Inflammatory macrophage treated with lipopolysaccharide for 4 hours (primary cell): ENCODE measurements at places on chromosomes 6 and 20.
A peak's percentile ranks its signal among the peaks of the same experiment; 100 is the strongest.

GRCh38 chr20:20461551-20461950 is 93.6 kb downstream of the INSM1 start:
- no peak for DNase-seq

- no peak for DNase-seq
These were observed 39.0 kb upstream of the AAR2 start for GRCh38 chr20:36197271-36197670.

GRCh38 chr6:4023240-4023639 is 55.7 kb downstream of the FAM217A start:
- peak; percentile 76 for DNase-seq

- no peak for DNase-seq
These were observed 7.8 kb upstream of the PNISR start for GRCh38 chr6:99432877-99433276.

DNA sequence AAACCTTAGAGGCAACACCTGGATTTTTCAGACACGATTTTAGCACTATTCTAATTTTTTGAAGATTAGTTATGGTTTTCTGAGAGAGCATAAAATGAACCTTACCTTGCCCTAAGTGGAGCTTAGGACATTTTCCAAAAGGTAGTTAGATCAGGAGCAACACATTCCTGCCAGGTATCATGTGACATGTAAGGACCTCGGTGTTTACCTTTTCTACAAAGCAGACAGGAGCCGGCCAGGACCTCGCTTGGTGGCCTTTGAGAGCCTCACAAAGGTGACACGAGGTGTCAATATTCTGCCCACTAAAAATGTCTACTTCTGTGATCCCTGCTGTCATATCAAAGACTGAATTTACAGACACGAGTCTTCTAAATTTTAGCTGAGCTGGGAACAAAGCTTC is 174.9 kb downstream of the SMOC2 start:
- no peak for DNase-seq

- no peak for DNase-seq
These were observed 7.6 kb downstream of the CEBPB start for GRCh38 chr20:50198180-50198666.

DNA sequence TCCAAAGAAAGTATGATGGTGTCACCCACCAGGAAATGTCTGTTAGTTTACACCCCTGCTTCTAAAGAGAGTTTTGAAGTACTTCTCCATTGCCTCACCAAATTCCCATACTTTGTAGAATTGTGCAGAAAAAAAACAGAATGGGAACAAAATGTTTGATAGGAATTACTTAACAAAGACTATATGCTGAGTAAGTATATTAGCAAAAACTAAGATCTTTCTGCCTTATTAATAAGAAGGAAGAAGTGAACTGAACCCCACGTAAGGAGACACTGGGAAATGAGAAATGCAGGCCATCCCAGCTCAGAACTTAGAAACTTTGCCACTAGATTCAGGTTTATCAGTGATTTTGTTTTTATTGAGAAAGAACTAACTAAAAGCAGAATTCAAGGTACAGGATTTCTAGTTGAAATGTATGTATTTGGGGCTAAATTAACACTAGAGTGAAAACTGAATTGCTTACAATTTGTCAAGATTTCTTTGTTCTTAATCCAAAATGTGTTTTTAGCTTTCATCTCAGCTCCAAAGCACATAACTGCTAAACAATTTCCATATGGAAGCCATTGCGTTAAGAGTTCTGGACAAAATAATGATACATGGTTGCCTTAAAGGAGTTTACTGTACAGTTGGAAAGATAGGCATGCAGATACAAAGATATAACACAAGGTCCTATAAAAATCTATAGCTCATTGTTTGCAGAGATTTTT is 102.7 kb upstream of the BMP5 start:
- no peak for DNase-seq

- no peak for DNase-seq
These were observed 27.9 kb upstream of the KIF6 start for GRCh38 chr6:39752835-39753724.

GRCh38 chr20:37355252-37356180 is 9.6 kb downstream of the SRC start:
- DNase-seq: no peak

DNA sequence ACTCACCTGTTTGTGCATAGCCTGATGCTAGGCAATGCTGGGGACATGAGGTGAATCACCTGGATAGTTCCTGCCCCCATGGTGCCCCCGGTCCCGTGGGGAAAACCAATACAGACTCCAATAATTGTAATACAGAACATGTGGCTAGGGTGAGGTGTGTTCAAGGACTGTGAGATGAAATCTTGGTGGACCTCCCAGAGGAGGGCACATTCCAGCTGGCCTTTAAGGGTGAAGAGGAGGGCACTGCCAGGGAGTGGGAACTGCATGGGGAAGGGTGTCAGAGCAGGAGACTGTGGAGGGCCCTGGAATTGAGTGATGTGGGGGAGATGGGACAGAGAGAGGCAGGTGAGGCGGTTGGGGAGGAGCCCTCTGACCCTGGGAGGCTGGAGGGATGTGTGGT is 2.5 kb downstream of the COX4I2 start:
- no peak for DNase-seq

- no peak for DNase-seq
These were observed 7.6 kb upstream of the BTN2A2 start for GRCh38 chr6:26375270-26375669.

- no peak for DNase-seq
These were observed 28.9 kb upstream of the RIPK1 start for GRCh38 chr6:3039384-3039783.

DNA sequence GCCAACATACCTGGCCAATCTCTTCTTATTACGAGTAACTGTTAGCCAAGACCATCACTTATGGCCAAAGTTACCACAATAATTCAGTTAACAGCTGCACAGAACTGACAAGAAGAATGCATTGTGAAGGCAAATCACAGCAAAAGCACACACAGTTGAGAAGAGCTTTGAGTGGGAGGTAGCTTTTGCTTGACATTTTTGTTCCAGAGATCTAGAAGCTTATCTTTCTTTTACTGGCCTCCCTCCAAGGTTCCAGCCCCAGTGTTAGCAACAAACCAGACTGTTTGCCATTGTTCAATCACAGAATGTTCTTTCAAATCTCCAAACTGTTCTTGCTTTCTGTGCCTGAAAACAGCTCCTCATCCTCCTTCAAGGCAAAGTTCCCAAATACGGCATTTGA is 35.9 kb upstream of the IRAK1BP1 start:
- no peak for DNase-seq

DNA sequence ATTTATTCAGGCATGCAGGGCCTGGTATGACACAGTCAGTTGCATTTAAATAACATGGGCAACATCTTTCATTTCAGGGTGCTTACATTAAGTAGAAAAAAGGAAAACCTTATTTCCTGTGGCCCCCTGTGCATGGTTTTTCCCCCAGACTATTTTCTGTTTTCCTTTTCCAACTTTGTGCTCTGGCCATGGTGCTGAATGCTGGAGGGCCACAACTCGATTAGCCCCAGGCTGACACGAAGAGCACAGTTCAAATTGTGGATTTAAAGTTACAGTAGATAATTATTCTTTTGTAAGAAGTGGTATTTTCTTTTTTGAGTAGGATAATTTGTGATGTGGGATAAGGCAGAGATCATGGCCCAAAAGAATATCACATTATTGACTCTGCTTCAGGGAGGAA is 332.0 kb downstream of the HAO1 start:
- no peak for DNase-seq

GRCh38 chr6:68559716-68560115 is 75.4 kb upstream of the ADGRB3 start:
- DNase-seq: no peak

DNA sequence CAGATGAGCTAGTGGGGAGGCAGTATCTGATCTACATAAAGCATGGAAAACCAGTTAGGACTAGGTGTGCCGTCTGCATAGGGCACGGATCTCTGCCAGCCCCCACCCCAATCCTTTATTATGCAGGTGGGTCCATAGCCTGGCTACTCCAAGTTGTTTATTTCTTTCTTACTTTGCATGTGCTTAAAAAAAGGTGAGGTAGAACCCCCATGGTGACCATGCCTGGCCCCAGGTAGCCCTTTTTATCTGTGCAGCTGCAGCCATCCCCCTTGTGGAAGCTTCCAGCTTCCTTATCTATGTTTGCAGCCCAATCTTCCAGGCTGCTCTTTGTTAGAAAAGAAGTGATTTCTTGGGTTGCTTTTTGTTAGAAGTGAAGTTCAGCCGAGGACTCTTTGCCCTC is 9.0 kb upstream of the TREM2 start:
- DNase-seq: no peak

GRCh38 chr6:157436219-157436943 is 55.4 kb downstream of the ZDHHC14 start:
- no peak for DNase-seq

- no peak for DNase-seq
These were observed 73.0 kb upstream of the NHSL1 start for GRCh38 chr6:138572167-138572875.

GRCh38 chr6:146949425-146949824 is 254.8 kb upstream of the STXBP5 start:
- DNase-seq: no peak

GRCh38 chr20:62632575-62633090 is 9.7 kb upstream of the SLCO4A1 start:
- DNase-seq: peak; percentile 71

GRCh38 chr20:38673261-38673660 is 51.0 kb upstream of the SLC32A1 start:
- DNase-seq: no peak

DNA sequence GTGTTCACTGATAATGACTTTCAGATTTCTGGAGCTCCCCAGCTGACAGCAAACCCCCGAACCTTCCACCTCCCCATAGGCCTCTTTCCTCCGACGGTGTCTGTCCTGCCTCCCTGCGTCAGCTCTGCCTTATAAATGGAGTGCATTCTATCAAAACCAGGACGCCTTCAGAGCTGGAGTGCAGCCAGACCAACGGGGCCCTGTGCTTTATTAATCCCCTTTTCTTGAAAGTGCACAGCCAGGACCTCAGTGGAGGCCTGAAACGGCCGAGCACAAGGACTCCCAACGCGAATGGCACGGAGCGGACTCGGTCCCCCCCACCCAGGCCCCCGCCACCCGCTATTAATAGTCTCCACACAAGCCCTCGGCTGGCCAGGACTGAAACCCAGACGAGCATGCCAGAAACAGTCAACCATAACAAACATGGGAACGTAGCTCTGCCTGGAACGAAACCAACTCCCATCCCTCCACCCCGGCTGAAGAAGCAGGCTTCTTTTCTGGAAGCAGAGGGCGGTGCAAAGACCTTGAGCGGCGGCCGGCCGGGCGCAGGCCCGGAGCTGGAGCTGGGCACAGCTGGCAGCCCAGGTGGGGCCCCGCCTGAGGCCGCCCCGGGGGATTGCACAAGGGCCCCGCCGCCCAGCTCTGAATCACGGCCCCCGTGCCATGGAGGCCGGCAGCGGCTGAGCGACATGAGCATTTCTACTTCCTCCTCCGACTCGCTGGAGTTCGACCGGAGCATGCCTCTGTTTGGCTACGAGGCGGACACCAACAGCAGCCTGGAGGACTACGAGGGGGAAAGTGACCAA is 42.3 kb upstream of the NAA20 start:
- DNase-seq: peak; percentile 88

DNA sequence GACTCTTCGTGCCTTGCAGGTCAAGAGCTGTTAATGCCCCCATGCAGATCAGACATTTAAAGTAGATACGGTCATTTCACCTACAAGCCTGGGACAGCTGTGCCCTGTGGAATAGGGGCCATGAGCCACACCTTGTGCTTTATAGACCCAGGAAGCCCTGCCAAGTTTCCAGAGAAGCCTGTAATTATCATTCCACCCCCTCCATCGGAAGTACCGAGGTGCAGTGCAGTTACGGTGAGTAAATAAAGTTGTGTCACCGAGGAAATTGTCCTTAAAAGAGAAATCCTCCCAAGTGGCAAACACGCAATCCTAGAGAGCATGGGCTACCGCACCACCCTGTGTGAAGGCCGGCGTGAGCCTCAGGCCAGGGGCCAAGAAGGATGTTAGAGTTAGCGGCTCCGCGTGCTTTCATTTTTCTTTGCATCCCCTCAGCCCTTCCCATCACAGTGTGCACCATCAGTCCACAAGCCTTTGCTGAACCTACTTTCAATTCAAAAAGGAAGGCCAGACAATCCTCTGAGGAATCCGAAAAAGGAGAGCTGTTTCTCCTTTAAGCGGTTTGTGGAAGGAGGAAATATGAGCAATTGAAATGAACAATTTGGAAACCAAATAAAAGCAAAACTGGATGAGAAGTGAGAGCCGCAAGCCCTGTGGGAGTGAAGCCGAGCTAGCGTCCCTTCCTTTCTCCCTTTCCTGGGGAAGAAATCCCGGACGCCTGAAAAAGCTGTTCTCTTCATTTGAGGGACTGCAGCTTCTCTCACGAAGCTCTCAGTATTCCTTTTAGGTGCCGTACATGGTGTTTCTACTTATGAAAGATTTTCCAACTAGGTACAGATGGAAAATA is 183.3 kb upstream of the PDE10A start:
- no peak for DNase-seq

DNA sequence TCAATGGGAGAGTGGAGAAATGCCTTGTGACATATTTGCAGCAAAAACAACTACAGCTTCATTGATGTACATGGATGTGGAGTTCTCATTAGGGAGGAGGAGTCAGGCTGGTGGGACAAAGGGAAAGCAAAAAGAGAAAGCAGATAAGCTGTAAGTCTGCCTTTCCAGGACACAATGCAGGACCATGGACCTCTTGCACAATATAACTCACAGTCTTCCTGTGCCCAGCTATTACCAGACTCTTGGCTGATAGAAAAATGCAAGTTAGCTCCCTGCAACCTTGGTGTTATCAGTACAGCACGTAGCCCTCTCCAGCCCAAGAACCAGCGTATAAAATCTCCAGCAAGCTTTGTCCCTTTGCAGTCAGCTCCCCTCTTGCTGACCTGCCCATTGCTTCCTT is 232.3 kb downstream of the NFATC2 start:
- no peak for DNase-seq

DNA sequence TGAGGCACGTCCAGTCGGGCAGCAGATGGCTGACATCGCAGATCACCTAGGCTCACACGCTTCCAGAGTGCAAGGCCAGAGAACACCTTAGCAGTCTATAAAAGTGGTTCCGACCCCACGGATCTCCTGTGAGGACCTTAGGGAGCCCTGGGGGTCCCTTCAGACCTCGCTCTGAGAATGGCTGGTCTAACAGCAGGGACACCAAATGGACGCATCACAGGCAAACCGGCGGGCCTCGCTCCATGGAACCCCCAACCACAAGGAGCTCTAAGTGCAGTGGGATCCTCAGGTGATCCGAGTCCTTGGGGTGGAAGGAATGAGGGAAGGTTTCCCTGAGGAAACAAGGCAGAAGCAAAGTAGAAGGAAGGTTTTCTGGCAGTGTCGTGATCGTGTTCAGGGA is 135.4 kb downstream of the SMOC2 start:
- DNase-seq: no peak

GRCh38 chr6:77548662-77549366 is 85.5 kb upstream of the HTR1B start:
- no peak for DNase-seq
